GM03348 (cell line): ENCODE measurements at places on chromosomes 7 and 10.

DNA sequence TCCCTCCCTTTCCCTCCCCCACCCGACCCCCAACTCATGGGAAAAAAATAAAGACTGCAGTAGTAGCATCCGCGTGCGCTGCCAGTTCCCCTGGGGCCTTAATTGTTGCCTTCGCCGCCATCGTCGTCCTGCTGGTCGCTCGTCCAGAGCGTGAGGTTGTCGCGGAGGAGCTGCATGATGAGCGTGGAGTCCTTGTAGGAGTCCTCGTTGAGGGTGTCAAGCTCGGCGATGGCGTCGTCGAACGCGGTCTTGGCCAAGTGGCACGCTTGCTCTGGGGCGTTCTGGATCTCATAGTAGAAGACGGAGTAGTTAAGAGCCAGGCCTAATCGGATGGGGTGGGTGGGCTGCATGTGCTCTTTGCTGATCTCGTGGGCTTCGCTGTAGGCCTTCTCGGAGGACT, 27.0 kb downstream of the HSPB1 start:
- no peak for DNase-seq

GRCh38 chr7:35424440-35424839, 170.5 kb upstream of the TBX20 start:
- no peak for DNase-seq

DNA sequence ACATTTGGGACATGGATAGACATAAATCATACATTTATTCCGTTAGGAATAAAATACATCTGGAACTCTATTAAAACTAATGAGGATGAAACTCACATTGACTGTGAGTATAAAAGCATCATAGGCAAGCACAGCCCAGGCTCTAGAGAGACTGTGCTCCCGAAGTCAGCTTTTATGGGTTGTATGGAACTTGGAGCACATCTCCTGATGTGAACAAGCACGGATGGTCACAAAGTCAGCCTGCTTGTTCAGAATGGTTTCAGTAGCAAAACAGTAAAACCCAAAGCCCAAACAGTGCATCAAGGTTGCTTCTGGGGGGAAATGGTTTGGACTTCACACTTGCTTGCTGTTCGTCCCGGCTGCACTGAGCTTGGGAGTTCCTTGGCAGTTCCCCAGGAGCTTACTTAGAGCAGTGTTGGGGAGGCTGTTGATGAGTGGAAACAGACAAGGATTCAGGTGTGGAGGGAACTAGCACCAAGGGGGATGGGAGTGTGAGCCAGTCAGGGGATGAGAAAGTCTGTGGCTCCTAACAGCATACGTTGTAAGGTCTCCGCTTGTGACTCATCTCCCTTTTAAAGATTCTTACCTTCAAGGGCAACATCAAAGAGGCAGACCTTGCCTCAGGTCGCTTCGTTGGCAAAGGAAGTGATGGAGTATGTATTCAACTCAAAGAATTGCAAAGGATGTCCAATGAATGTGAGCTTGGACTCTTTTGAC, 19.7 kb upstream of the ITGA8 start:
- no peak for DNase-seq

- DNase-seq: no peak
Observed at GRCh38 chr10:44262551-44263251, 122.2 kb downstream of the CXCL12 start.

- DNase-seq: no peak
Observed at GRCh38 chr10:48768926-48769325, 84.3 kb downstream of the WDFY4 start.

DNA sequence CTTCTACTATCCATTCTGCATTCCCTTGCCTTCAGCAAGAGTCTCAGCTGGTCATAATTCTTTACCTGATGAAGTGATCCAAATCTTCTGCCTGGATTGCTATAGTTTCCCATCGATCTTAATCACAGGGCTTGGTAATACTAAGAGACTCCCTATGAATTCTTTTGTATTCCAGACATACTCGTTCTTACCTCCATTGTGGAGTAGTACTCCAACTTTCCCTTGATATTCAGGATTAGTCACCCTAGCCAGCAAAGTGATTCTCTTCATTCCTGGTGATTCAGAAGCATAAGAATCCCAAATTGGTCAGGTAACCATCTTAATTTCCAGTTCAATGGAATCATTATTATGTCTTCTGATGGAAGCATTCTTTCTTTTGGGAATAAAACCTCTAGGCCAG, 96.7 kb downstream of the TWIST1 start:
- no peak for DNase-seq

DNA sequence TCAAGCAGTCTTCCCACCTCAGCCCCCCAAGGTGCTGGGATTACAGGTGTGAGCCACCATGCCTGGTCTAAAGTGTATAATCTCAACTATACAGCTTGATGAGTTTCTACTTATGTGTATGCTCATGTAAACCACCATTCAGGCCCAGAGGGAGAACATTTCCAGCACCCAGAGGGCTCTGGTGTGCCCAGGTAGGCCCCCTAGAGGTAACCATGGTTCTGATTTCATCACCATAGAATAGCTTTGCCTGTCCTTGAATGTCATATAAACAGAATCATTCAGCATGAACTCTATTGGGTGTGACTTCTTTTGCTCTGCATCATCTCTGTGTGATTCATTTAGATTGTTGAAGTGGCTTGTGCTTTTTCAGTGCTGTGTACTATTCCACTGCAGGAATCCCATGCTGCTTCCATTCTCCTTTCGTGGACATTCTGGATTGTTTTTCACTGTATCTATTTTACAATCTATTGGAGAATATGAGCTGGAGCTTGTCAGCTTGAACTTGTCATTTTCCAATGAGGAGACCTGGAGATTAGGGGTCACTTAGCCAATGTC, 35.2 kb downstream of the COL26A1 start:
- no peak for DNase-seq
